ENCODE measurements at places on chromosomes 6 and 20.
A peak's percentile ranks its signal among the peaks of the same experiment; 100 is the strongest.

DNA sequence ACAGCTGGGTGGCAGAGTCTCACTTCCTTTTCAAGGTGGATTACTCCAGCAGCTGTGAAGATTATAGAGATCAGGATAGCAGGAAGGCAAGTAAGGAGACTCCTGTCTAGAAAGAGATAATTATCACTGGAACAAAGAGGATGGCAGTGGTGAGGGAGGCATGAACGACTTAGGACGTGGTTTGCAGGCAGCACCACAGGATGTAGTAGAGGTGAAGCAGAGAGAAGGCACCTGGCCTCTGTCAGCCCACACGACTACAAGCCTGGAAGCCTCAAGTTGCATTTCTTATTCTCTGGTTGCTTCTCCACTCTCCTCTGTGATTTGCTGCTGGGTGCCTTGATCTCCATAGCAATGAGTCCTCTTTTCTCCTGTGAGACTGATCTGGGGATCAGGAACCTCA is 62.7 kb downstream of the TSHZ2 start:
- DNase-seq: no peak
- H3K36me3 ChIP-seq: no peaks in the 10 kb centered on the region
- H3K27me3 ChIP-seq: no peaks in the 10 kb centered on the region
- H3K4me1 ChIP-seq: no peaks in the 10 kb centered on the region
- no peak overlapping the region for H3K4me3 ChIP-seq

DNA sequence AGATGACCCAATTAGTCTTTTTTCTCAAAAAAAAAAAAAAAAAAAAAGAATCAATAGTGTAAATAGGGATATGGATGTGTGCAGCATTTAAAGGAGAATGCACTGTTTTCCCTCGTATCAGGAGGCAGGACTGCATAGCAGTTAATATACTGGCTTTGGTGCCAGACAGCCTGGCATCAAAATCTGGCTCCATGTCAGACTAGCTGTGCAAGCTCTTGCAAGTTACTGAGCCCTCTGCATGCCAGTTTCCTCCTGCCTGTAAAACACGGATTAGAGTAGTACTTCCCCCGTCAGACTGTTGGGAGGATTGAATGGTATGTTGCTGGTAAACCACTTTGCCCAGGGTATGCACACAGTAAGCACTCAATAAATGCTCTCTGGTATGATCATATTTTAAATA is 594.2 kb upstream of the CHD6 start:
- H3K27me3 ChIP-seq: peaks cover 3% of the 10 kb centered on the region
- no peak overlapping the region for H3K27ac ChIP-seq
- no peaks in the 10 kb centered on the region for H3K36me3 ChIP-seq
- no peak overlapping the region for H3K4me3 ChIP-seq
- no peaks in the 10 kb centered on the region for H3K4me1 ChIP-seq
- no peak for DNase-seq

DNA sequence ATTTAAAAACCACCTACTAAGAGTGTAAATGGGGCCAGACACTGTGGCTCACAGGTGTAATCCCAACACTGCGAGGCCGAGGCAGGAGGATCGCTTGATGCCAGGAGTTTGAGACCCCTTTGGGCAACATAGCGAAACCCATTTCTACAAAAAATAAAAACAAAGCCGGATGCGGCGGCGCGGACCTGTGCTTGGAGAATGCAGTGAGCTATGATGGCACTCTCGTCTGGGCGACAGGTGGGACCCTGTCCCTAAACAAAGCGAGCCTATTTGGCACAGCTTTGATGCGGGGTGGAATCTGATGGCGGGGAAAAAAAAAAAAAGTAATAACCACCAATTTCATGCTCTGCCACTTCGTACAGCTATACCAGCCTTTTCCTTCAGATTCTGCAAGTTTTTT is 1.1 kb downstream of the TCP1 start:
- H3K27me3 ChIP-seq: no peaks in the 10 kb centered on the region
- H3K27ac ChIP-seq: peak overlapping the region; percentile 96
- no peak for DNase-seq

DNA sequence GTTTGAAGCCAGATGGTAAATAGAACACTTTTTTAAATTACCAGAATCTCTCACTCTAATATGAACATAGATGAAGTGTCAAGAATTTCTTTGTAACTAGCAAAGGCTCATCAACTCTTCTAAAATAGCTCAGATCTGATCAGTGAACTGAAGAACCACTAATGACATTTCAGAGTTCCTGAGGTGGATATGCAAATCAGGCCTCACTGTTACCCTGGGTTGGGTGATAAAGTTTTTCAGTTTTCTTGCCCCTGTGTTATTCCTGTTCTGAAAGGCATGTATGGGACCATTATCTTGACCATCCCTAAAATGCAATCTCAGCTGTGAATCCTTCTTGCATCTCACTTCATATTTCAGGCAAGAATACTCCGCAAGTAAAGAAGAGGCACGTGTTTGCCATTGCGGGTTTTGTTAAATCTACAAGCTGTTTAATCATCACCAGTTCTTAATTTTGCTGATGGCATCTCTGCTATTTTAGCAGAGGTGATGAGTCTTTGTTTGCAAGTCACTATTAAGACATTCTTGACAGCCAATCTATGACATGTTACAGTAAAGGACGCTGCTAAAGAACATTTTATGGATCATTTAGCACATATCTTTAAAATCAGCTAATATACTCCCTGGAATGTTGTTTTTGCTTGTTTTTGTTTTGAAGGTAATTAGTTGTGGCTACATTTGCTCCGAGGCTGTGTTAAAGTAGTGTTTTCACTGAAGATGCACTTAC is 47.9 kb downstream of the KHDC1L start:
- no peak overlapping the region for H3K4me3 ChIP-seq
- no peaks in the 10 kb centered on the region for H3K4me1 ChIP-seq
- H3K27ac ChIP-seq: no peak overlapping the region
- H3K27me3 ChIP-seq: no peaks in the 10 kb centered on the region
- H3K36me3 ChIP-seq: no peaks in the 10 kb centered on the region

DNA sequence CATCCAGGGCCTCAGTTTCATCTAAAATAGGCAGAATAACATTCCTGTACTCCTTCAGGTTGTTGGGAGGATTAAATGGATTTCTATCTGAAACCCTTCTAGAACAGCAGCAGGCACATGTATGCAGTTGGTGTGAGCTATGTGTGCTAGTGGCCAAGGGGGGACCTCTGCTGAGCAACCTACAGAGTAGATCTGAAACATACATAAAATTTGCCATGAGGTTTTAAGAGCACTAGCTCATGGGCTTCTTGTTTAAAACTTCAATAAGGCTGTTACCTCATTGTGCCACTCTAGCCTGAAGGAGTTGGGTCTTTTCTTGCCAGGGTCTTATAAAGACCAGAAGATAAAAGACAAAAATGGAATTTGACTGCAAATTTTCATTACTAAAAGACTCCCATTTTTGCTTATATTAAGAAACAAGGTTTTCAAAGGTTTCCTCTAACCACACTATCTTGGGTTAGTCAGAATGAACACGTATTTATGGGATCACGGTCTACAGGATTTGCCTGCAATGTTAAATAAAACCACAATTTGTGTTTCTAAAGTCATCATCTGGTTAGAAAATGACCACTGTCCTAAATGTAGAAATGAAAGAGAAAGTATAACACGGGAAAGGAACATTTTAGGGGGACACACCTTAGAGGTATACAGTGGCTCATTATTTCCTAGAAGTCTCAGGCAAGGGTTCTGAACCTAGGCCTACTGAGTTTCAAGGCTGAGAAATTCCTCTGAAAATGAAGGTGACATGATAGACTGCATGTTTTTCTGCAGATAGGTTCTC is 144.9 kb upstream of the OLIG3 start:
- H3K4me3 ChIP-seq: no peak overlapping the region
- no peaks in the 10 kb centered on the region for H3K36me3 ChIP-seq
- H3K27ac ChIP-seq: no peak overlapping the region
- H3K4me1 ChIP-seq: no peaks in the 10 kb centered on the region
- H3K27me3 ChIP-seq: no peaks in the 10 kb centered on the region

GRCh38 chr6:113763311-113763766 is 93.8 kb upstream of the MARCKS start:
- no peaks in the 10 kb centered on the region for H3K4me1 ChIP-seq
- no peaks in the 10 kb centered on the region for H3K36me3 ChIP-seq
- H3K27me3 ChIP-seq: no peaks in the 10 kb centered on the region
- H3K4me3 ChIP-seq: no peak overlapping the region

GRCh38 chr6:47519279-47519678 is 41.7 kb downstream of the CD2AP start:
- no peak overlapping the region for H3K4me3 ChIP-seq
- no peaks in the 10 kb centered on the region for H3K27me3 ChIP-seq
- H3K4me1 ChIP-seq: no peaks in the 10 kb centered on the region
- no peak for DNase-seq
- H3K27ac ChIP-seq: no peak overlapping the region

DNA sequence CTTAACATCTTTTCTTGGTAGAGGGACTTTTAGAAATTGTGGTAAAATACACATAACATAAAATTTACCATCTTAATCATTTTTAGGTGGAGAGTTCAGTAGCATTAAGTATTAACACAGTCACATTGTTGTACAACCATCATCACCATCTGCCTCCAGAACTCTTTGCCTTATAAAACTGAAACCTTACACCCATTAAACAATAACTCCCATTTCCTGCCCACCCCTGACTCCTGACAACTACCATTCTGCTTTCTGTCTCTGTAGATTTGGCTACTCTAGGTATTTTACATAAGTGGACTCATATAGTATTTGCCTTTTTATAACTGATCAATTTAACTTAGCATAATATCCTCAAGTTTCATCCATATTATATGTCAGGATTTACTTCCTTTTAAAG is 88.7 kb downstream of the ZHX3 start:
- H3K36me3 ChIP-seq: no peaks in the 10 kb centered on the region
- no peak for DNase-seq
- H3K4me3 ChIP-seq: no peak overlapping the region

DNA sequence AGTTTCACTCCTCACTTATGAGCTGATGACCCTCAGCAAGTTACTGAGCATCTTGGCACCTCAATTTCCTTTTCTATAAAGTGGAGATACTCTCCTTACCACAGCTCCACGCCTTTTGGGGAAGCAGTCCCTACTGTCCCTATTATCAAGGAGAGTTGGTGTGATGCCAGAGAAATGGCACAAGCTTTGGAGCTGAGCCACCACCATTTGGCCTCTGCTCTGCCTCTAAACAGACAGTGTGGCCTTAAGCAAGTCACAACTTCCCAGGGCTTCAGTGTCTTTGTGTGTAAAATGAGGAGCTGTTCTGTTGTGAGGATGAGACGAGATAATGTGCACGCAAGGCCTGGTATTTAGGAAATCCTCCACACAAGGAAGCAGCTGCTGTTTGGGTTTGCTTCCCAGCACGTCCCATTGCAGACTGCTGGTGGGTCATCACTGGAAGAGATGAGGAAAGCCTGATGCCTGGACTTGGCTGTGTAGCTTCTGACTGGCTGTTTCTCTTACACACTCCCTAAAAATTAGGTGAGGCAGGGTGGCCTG is 18.5 kb downstream of the NSFL1C start:
- H3K4me1 ChIP-seq: no peaks in the 10 kb centered on the region
- H3K4me3 ChIP-seq: no peak overlapping the region
- H3K36me3 ChIP-seq: peaks cover 99% of the 10 kb centered on the region
- no peak overlapping the region for H3K27ac ChIP-seq
- no peak for DNase-seq

DNA sequence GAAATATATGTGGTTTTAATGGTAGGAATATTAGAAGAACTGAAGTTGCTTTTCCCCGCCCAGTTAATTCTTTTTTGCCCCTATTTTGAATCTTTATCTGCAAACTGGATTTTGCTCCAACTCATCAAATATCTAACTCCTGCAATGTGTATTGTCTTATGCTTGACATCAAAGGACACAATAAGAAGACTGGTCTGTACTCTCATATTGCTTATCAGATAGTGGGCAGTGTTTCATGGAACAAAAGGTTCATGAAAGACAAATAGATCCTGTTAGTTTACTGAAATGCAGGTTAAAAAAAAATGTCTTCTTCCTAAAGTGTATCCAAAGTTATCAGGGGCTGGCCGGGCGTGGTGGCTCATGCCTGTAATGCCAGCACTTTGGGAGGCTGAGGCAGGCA is 27.7 kb upstream of the GTF3C6 start:
- DNase-seq: no peak
- no peaks in the 10 kb centered on the region for H3K4me1 ChIP-seq
- H3K27me3 ChIP-seq: no peaks in the 10 kb centered on the region
- no peaks in the 10 kb centered on the region for H3K36me3 ChIP-seq
- H3K27ac ChIP-seq: no peak overlapping the region

DNA sequence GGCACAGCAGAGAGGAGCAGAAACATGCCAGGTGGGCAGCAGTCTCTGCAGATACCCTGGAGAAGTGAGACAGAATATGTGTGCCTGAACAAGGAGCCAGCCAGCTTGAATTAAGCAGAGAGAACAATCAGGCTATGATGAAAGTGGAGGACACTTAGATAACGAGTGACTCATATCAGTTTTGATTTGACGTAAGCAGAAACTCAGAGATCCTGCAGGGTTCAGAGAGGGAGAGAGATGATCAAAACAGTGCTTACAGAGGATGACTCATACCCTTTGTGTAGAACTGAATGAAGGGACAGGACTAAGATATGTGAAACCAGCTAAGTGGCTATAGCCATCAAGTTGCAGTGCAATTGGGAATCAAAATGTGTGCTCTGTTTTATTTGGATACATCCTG is 300.7 kb downstream of the TENT5A start:
- no peaks in the 10 kb centered on the region for H3K36me3 ChIP-seq
- H3K4me3 ChIP-seq: no peak overlapping the region
- H3K4me1 ChIP-seq: no peaks in the 10 kb centered on the region

DNA sequence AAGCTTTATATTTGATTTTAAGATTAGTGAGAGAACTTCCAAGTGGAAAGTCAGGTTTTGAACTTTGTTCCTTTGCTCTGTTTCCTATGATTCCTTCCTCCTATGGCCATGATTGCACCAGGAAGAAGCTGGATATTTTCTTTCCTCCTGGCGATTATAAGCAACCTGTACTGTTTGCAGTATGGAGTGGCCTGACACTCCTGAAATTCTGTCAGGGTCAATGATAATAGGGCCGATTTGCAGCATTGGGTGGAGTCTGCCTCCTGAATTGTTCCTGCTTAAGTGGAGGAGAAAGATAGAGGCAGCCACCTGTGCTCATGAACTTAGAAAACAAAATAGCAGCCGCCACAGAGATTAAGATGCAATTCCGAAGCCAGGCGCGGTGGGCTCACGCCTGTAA is 9.8 kb upstream of the FAM217A start:
- no peak overlapping the region for H3K4me3 ChIP-seq
- no peak overlapping the region for H3K27ac ChIP-seq
- no peaks in the 10 kb centered on the region for H3K36me3 ChIP-seq
- DNase-seq: no peak
- no peaks in the 10 kb centered on the region for H3K4me1 ChIP-seq

- H3K4me3 ChIP-seq: no peak overlapping the region
- no peaks in the 10 kb centered on the region for H3K36me3 ChIP-seq
- H3K27ac ChIP-seq: no peak overlapping the region
- H3K27me3 ChIP-seq: no peaks in the 10 kb centered on the region
These were observed 363.3 kb upstream of the CDH4 start for GRCh38 chr20:60888771-60889170.

GRCh38 chr6:83594941-83595340 is 82.6 kb downstream of the PRSS35 start:
- H3K4me1 ChIP-seq: no peaks in the 10 kb centered on the region
- H3K36me3 ChIP-seq: no peaks in the 10 kb centered on the region
- H3K4me3 ChIP-seq: no peak overlapping the region
- H3K27ac ChIP-seq: no peak overlapping the region
- DNase-seq: no peak
